ENCODE measurements at places on chromosomes 3 and 15. TPM values are rescaled to one million over a fixed set of nuclear protein-coding genes. Genes with fewer than 3 reads are reported as not detected.

GRCh38 chr15:65244638-65245037 lies 33.4 kb upstream of the CILP start:
- no peak for DNase-seq

DNA sequence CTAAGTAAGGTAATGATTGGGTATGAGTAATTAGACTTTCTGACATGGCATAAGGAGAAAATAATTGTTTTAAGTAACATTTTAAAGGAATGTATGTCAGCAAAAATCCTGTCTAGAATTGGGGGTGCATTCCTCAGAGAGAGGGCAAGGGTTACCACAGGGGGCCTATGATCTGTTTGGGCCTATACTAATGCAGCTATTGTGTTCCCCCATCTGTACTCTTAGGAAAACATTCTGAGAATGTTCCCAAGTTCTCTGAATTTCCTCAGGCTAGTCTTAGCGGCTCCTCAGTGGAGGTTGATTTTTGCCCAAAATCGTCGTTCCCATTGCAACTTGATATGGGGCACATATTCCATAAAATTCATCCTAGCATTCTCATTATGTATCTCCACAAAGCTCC lies 1216.4 kb upstream of the GBE1 start:
- DNase-seq = no peak

Gene ZIC4
- 1.8 TPM for total RNA-seq

Gene ADCY5
- total RNA-seq = 41.1 TPM

Gene SEC61A1
- total RNA-seq = 199 TPM

Gene COL6A6
- total RNA-seq = 0.81 TPM

GRCh38 chr15:80028937-80029336 lies 30.5 kb upstream of the ZFAND6 start:
- DNase-seq = no peak

GRCh38 chr3:84680700-84681099 lies 278.1 kb upstream of the CADM2 start:
- no peak for DNase-seq

DNA sequence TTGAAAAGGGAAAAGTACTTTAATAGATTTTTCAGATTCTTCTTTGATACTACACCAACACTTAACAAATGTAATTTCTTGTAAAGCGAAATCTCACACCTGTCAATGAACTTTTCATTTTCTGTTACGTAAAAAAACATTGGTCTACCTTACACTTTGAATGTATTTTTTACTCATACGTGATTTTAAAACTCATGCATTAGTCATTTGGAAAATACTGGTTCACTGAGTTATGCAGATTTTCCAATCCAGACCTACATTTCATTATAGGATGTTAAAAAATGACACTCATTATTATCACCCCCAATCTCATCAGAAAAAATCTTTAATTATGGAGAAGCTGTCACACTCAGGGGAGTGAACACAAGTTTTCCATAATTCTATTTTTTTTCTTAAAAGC lies 14.7 kb downstream of the VPS39 start:
- no peak for DNase-seq

DNA sequence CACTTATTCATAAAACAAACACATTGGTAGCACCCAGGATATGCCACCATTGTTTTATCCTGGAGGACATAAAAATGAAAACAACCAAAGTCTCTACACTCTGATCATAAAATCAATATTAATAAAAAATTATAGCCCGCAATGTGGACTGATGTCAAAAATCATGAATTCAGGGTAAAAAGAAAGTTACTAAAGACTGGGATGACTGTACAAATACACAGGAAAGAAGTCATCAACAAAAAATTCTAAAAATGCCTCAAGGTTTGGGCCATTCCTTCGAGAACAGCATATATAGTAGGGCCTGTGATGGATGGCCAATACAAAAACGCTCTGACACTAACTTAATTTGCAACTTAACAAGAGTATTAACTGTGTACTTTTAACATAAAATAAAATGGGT lies 76.8 kb downstream of the THBS1 start:
- no peak for DNase-seq

Gene FRMD5
- 0.33 TPM for total RNA-seq

GRCh38 chr15:78679089-78679511 lies 38.1 kb upstream of the CHRNB4 start:
- DNase-seq = peak; percentile 19

- no peak for DNase-seq
Measured at GRCh38 chr3:180747805-180748361, 68.6 kb upstream of the CCDC39 start.

DNA sequence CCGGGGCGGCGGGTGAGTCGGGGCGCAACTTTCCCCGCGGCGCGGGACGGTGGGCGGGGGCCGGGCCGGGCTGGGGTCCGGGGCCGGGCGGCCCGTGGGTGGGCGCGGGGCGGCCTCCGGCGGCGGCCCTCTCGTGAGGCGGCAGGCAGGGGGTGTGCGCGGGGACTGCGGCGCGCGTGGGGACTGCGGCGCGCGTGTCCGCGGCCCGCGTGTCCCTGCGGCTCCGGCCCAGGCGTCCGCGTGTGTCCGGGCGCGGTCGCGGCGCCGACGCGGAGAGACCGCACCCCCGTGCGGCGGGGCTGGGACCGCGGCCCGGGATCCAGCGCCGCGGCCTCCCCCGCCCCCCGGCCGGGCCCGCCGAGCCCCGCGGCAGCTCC lies 349 bp downstream of the PLXNA1 start:
- DNase-seq = no peak

GRCh38 chr3:58366699-58367098 lies 34.0 kb downstream of the PXK start:
- DNase-seq = no peak

- DNase-seq = no peak
Measured at GRCh38 chr15:94734460-94734859, 503.1 kb downstream of the MCTP2 start.

GRCh38 chr3:122799322-122799721 lies 4.5 kb downstream of the SLC49A4 start:
- no peak for DNase-seq

- DNase-seq = peak; percentile 64
Measured at GRCh38 chr15:74043425-74044266, 38.7 kb downstream of the GOLGA6A start.

- DNase-seq = no peak
Measured at GRCh38 chr15:65521350-65521749, 3.9 kb upstream of the DPP8 start.

Gene SPESP1
- 2.2 TPM for total RNA-seq

- no peak for DNase-seq
Measured at GRCh38 chr3:125309476-125309875, 65.6 kb downstream of the ZNF148 start.

DNA sequence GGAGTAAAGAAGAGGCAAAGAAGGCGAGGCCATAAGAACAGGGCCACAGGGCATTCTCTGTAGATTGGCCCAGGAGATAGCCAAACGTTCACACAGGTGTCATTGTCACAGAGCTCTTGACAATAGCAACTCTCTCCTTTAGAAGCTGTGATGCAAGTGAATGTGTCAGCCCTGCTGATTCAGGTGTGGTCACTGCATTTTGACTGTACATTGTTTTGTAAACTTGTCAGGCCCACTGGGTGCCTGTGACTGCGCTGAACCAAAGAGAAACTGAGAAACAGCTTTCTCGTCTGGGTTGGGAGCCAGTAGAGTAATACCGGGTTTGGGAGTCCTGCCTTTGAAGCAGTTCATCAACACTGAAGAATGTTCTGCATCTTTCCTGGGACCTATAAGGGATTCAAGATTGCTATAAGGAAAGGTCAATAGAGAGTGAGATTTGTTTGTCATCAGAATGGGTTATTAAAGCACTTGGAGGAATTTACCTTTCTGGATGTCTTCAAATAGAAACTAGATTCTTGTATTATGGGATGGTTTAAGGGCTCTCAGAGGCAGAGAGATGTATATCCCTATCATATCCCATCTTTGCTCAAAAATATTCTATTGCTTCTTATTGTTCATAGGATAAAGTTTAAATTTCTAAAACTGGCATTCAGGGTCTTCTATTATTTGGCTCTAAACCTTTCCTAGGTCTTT lies 45.4 kb downstream of the TMEM45A start:
- DNase-seq = no peak

Gene FAM107A
- 38.7 TPM for total RNA-seq

- DNase-seq = no peak
Measured at GRCh38 chr3:123411340-123412040, 37.4 kb downstream of the ADCY5 start.

DNA sequence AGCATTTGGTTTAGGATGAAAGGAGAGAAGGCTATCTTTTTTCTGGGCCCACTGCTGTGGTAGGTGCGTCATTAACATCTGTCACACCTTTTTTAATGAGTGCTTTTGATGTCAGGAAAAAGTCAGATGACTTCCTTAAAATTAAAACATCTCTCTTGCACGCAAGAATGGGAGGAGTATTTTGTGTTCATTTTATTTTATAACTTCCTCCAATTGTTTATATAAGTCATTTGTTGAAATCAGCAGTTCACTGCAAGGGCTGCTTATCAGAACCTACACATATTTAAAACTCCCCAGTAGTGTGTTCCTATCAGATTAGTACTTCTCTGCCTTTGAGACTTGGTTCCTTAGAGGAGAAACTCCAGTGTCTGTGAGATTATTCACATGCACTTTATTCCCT lies 143.8 kb downstream of the NEO1 start:
- DNase-seq = no peak

DNA sequence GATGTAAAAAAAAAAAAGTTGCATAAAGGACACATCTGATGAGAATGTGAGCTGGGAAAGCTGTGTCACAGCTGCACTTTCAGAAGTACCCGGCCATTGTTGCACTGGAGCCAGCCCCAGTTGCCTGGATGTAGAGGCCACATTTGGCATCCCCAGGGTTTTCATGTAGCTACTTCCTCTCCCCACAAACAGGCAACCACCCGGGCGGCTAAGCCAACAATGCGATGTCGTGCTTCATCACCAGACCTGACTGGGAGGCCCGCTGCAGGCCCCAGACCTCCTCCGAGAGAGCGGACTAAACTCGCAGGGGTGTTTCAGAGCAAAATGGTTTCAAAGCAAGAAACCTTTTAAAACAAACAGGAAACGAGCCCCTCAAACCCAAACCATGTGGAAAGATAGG lies 142.3 kb downstream of the TMCO5A start:
- no peak for DNase-seq

Gene GPR15
- total RNA-seq = not detected

- DNase-seq = no peak
Measured at GRCh38 chr15:68149059-68149458, 56.1 kb downstream of the CALML4 start.

- DNase-seq = no peak
Measured at GRCh38 chr15:90708516-90708915, 8.6 kb upstream of the BLM start.

Gene HOMER2
- total RNA-seq = 2.7 TPM

DNA sequence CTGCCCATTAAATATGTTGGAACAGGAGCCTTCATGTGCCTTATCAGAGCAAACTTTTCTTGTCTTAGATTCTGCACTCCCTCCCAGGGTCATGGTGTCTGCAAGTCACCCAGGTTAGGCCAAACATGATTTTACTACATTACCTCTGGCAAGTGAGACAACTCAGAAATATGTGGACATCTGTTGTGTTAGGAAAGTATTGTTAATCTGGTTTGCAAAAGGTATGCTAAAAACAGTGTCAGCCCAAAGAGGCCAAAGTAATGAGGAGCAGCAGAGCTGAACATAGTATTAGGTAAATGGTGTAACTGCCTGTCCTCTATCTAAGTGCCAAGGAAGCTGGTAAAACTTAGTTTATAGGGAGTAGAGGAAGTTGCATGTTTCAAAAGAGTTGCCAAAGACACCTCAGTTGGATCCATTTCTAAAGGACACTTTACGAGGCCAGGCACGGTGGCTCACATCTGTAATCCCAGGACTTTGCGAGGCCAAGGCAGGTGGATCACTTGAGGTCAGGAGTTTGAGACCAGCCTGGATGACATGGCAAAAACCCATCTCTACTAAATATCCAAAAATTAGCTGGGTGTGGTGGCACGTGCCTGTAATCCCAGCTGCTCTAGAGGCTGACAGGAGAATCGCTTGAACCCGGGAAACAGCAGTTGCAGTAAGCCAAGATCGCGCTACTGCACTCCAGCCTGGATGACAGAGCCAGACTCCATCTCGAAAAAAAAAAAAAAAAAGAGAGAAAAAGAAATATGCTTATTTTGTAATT lies 22.5 kb upstream of the PPIB start:
- DNase-seq = no peak

Gene PARP15
- 2.5 TPM for total RNA-seq

Gene SLC28A2
- total RNA-seq = not detected

- no peak for DNase-seq
Measured at GRCh38 chr3:180929376-180929775, 16.9 kb downstream of the FXR1 start.

Gene LSAMP
- total RNA-seq = 3.7 TPM

GRCh38 chr3:143363949-143364348 lies 244.4 kb downstream of the CHST2 start:
- DNase-seq = no peak

Gene RPP14
- 11.6 TPM for total RNA-seq

All from posterior vena cava (tissue), 2 donors.